ENCODE measurements at places on chromosomes 16 and 17.

- DNase-seq, result peak; percentile 81
Measured at GRCh38 chr16:90022209-90023077, 3.2 kb upstream of the DBNDD1 start.

DNA sequence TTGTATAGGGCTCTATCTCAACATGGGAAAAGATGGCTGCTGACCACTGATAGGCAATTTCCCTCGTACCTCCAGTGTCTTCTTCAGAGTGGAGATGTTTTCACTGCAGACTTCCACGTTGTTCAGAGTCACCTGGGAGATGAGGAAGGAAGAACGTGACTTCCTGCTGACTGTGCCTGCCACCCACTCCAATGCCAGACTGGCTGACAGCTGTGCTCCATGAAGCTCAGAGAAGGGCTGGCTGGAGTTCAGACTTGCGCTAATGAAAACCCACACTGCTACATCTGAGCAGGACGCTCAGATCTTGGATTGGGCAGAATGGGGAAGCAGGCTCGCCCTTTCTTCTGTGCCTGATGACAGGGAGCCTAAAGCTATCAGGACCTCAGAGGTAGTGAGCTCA is 33.1 kb downstream of the COG4 start:
- no peak for DNase-seq

DNA sequence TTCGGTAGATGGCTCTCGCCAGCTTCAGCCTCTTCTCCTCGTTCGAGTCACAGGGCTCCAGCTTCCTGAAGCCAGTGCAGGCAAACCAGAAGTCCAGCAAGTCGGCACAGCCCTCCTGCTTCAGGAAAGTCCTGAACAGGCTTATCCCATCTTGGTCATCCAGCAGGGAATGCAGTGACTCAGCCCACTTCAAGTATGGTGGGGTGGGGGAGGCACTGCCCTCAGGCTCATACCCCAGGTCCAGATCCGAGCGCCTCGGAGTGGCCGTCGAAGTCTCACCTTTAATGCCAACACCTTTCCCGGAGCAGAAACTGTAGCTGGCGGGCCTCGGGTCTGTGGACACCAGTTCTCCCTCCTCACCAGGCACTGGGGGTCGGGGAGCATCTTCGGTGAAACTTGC is 5.9 kb downstream of the AXIN1 start:
- no peak for DNase-seq

DNA sequence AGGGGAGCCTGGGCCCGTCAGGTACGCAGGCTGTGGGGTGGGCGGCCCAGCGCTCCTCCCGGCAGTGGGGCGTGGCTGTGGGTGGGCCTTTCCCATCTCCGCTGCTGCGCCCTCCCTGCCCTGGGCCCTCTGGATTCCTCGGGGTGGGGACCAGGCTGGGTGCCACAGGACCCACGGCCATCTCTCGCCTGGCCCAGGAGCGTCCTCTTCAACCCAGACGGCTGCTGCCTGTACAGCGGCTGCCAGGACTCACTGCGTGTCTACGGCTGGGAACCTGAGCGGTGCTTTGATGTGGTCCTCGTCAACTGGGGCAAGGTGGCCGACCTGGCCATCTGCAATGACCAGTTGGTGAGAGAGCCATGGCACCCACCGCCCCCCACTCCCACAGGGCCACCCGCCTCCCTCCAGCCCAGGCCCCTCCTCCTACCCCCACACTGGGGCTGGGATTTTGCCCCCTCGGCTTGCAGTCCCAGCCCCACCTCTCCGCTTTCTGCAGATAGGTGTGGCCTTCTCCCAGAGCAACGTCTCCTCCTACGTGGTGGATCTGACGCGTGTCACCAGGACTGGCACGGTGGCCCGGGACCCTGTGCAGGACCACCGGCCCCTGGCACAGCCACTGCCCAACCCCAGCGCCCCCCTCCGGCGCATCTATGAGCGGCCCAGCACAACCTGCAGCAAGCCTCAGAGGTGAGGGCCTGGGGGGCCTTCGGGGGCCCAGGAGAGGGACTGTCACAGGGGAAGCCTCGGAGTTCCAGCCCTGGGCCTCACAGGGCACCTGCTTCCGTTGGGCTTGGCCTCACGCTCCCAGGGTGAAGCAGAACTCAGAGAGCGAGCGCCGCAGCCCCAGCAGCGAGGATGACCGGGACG is 17.2 kb downstream of the KATNB1 start:
- no peak for DNase-seq

DNA sequence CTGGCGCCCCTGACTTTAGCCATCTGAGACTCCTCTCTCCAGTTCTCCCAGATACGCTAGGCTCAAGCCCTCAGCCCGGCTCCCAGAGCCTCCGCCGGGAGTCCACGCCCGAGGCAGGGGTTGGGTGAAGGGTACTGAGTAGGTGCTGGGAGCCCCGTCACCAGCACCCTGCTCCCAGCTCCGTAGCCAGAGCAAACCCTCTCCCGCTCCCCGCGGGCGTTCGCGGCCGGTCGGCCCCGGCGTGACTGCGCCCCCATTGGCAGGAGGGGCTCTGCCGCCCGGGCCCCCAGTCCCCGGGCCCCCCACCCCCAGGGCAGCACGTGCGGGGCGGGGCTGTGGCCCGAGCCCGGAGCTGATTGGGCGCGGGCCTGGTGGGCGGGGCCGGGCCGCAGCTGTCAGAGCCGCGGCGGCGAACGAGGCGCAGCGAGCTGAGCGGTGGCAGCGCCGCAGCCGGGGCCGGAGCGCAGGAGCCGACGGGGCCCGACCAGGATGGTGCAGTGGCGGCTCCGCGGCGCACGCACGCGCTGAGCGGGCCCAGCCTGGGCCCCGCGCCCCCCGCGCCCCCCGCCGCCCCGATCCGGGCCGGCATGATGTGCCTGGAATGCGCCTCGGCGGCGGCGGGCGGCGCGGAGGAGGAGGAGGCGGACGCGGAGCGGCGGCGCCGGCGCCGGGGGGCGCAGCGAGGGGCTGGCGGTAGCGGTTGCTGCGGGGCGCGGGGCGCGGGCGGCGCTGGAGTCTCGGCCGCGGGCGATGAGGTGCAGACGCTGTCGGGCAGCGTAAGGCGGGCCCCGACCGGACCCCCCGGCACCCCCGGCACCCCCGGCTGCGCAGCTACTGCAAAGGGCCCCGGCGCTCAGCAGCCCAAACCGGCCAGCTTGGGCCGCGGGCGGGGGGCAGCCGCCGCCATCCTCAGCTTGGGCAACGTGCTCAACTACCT is at the start of gene SPNS2:
SPNS2 (plus strand) TSS at position 421 of the 937 bp plus-strand sequence; CDS start at position 588, 167 bp downstream.
- DNase-seq, result peak; percentile 67

DNA sequence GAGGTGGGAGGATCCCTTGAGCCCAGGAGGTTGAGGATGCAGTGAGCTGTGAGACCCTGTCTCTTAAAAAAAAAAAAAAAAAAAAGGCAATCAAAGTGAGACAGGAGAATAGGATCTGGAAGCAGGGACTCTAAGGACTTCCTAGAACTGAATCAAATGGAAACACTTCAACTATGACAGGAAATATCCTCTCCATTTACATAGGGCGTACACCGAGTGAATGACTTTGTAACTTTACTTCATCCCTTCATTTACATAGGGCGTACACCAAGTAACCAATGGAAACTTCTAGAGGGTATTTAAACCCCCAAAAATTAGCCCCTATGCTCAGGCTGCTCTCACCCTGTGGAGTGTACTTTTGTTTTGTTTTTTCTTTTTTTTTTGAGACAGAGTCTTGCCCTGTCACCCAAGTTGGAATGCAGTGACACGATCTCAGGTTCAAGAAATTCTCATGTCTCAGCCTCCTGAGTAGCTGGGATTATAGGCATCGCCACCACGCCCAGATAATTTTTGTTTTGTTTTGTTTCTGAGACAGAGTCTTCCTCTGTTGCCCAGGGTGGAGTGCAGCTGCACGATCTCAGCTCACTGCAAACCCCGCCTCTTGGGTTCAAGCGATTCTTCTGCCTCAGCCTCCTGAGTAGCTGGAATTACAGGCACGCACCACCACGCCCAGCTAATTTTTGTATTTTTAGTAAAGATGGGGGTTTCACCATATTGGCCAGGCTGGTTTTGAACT is 9.6 kb upstream of the PRPSAP1 start:
- no peak for DNase-seq

GRCh38 chr16:73172241-73172972 is 124.5 kb upstream of the ZFHX3 start:
- no peak for DNase-seq

DNA sequence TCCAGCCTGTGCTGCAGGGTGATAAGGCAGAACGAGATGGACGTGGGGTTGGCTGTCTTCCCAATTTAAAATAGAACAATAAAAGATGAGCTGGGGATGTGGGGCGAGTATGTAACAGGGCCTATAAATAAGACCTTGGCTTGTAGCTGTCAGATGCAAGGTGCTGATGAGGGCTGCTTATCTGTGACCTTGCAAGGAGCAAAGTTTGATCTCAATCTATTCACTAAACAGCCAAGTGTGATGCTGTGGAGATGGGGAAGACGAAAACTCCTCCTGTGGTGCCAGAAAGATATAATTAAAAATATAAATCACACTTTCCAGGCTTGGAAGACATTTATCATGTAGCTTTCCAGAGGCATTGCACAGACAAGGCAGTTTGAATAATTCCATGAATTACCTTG is 26.7 kb upstream of the TEX2 start:
- DNase-seq, result no peak

DNA sequence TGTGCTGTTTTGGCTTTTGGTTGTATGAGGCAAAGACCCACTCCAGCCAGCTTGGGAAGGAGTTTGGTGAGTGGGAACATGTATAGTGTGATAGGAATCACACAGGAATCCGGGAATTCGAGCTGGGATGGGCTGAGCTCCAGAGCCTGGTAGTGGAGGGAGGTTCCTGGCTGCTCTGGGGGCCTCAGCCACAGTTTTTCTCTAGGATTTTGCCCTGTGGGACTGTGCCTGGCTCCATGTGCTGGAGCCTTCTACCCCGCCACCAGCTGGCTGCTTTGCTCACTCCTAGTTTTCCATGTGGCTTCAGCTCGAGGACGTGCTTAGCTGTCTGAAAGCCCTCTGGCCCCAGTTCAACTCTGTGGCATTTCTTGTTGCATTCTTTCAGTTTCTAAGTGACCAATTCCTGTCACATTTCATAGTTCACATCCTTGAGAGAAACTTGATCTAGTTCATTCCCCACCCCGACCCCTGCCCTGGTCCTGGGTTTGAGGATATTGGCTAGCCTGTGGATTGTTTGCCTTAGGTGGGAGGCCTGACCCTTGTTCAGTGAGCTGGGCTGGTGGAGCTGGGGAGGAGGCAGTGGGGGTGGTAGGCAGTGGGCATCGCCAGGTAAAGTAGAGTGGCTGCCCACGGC is 5.0 kb downstream of the SEC14L1 start:
- DNase-seq, result no peak

GRCh38 chr16:67652578-67653127 is 7.4 kb downstream of the ACD start:
- DNase-seq, result no peak

GRCh38 chr16:11593581-11593980 is 6.9 kb upstream of the LITAF start:
- no peak for DNase-seq

GRCh38 chr16:49350265-49351095 is 23.1 kb upstream of the C16orf78 start:
- DNase-seq, result no peak

GRCh38 chr17:19456016-19456927 is 45.2 kb downstream of the RNF112 start:
- DNase-seq, result no peak

GRCh38 chr16:21301168-21301894 is 23.2 kb upstream of the CRYM start:
- DNase-seq, result peak; percentile 51

DNA sequence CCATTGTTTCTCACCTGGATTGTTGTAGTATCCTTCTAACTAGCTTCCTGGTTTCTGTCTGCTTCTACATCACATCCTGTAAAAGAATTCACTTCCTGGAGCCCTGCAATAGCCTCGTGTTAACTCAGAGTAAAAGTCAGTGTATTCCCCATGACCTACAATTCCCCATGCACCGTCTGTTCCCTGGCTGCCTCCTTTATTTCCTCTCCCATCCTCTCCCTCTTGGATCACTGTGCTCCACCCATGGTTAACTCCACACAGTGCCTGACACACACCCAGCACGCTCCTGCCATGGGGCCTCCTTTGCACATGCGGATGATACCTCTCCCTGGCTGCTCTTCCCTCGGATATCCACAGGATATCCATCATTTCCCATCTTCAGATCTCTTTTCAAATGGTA is 301.4 kb upstream of the IRX3 start:
- DNase-seq, result no peak

GRCh38 chr17:31778523-31778922 is 80.5 kb downstream of the COPRS start:
- DNase-seq, result no peak

GRCh38 chr16:85057948-85058347 is 30.4 kb downstream of the KIAA0513 start:
- DNase-seq, result no peak

- peak; percentile 47 for DNase-seq
Measured at GRCh38 chr16:78235168-78235800, 135.8 kb downstream of the WWOX start.

DNA sequence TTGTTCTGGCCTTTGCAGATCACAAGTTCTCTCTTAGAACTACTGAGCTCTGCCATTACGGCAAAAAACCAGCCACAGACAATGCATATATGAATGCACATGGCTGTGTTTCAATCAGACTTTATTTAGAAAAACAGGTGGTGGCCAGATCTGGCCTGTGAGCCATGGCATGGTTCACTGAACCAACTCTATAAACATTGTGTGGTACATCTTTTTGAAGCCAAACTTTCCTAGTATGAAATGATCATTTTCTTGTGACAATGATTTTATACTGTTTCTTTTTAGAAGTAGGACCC is 65.9 kb upstream of the AMZ2 start:
- no peak for DNase-seq

DNA sequence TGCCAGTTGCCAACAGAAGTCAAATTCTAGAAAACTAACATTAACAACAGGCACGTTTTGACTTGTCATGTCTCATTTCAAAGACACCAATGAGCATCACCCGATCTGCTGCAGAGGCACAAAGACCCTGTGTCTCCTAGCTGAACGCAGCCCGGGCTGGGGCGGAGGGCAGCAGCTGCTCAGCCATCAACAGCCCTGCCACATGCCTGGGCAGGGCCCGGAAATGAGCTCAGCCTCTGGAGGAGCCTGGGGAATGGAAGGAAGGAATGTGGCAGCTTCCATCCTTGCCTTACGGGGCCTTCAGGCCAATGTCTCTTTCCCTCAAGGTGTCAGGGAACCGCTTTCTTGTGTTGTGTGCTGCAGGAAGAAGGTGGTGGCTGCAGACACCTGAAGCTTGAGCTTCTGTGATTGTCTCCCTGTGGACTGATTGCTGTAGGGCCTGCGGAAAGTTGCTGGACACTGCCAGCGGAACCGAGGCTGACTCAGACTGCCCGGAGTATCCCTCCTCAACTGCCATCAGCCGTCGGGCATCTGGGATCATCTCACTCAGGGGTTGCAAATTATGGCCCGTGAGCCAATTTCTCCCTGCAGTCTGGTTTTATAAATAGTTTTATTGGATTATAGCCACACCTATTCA is 7.3 kb downstream of the CDH13 start:
- no peak for DNase-seq
